ENCODE measurements at places on chromosomes 16 and 17.

DNA sequence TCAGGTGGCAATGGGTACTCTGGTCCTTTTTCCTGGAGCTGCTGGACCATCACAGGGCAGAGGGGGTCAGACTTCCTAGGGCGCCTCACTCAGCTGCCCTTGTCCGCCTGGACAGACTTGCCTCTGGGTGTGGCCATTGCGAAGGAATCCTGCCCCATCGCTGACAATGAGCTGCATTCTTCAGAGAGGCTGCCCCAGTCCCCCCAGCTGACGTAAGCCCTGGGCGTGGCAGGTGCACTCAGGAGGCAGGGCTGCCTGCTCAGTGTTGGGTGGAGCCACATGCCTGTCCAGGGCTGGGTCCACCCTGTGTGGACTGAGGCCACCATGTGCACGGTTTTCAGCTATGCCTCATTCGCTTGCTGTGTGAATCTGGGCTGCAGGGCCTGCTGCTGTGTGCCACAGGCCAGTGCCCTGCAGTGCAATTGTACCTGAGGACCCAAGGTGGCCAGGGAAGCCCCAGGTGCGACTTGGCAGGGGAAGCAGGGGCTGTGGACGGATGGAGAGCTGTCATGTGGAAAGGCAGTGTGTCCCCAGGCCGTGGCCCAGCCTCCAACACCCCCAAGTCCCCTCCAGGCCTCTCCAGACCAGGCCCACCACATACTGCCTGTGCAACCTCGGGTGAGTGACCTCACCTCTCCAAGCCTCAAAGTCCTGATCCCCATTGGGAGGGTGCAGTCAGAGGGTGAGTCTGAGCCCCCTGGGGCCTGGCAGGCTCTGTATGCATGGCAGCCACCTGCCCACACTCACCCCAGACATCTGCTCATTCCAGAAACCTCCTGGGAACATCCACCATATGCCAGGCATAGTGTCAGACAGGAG lies 14.0 kb upstream of the MPRIP start:
- no peak for DNase-seq

GRCh38 chr16:18933501-18933900 lies 7.3 kb upstream of the SMG1 start:
- no peak for DNase-seq

DNA sequence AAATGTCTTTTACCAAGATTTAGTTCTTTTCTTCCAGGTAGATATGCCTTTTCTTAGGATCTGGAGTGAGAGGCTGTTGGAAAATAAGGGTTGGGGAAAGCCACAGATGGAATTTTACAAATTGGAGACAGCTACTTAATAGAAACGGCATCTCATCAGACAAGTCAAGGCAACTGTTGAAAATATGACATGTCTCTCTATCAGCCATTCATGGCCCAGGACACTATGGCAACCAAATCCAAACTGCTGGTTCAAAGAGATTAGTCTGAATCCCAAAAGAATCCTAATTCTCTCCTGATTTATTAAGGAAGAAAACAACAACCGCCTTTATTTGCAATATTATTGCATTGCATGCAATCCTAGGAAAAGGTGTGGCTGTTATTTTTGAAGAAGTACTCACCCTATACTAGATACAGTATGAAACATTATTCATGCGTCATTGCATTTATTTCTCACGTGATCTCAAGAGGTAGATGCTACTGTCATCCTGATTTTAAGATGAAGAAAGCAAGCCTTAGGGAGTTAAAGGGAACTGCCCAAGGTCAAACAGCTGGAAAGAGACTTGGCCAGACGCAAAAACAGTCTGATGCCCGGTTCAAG lies 12.6 kb upstream of the CEP20 start:
- DNase-seq = no peak

DNA sequence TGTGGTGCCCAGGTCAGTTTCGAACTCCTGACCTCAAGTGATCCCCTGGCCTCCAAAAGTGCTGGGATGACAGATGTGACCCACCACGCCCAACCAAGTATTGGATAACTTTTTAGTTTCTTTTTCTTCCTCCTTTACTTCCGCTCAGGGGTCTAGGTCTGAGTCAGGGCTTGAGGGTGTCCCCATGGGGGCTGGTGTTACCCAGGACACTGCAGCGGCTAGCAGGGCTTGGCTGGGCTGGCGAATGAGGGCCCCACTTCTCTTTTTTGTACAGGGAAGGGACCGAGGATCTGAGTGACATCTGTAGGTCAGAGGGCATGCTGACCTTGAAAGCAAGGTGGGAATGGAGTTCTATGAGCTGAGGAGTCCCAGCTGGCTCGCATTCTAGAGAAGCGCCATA lies 24.9 kb downstream of the RAB11FIP3 start:
- no peak for DNase-seq

- no peak for DNase-seq
These were observed 45.2 kb upstream of the MAP3K14 start for GRCh38 chr17:45361976-45362375.

DNA sequence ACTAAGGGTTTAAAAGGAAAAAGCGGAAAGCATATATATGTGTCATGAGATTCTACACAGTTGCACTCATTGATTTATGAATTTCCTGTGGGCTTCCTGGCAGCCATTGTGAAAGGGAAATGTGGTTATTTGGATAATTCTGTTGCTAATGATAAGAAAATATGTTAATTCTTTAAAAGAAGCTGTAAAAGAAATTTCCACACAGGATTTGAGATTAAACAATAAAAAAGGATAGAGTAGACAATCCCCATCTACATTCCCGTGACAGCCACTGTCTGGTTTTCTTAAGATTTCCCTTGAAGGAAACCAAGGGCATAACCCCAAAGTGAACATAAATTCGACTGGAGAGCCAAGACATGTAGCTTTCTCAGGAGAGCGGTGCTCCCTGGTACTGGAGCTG lies 397.5 kb downstream of the CPPED1 start:
- DNase-seq = no peak

DNA sequence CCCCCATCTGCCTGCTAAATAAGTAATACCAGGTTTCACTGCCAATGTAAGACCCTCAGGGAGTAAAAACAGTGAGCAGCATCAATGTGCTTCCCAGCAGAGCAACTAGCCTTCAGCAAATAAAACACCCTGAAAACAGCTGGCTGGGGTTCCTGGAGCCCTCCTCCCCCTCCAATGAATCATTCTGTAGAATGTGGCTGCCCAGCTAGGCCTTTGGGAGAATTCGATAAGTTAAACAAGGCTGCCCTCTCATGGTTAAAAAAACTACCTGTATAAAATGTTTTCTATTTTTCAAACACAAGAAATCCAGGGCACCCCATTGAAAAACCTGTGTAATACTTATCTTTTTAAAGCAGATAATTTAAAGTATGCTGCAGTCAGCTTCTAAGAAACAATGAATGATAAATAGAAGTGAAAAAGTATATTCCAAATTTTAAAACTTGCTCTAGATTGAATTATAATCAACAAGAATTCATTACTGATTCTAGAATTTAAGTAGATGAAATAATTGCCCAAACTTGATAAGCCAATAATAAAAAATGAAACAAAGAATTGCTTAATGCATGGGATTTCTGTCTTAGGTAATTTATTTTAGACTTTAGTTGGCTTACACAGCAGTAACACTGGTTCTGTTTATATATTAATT lies 9.4 kb upstream of the TOM1L1 start:
- DNase-seq = no peak

DNA sequence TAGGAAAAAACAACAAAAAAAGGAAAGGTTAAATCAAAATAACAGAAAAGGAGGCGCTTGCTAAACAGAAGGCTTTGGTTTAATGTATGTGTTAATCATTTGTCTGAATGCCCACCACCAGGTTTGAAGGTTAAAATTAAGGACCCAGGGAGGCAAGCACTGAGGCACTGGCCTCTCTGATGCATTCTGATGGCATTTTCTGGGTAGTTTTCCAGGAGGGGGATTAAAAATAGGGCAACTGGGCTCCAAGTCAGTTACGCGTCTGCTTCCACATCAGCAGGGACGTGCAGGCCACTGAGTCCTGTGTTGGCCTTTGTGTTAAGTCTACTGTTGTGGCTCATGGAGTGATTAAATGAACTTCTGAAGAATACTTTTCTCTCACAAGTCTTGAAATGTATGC lies 26.9 kb downstream of the MARF1 start:
- DNase-seq = no peak

- DNase-seq = no peak
These were observed 133.3 kb downstream of the ZNF778 start for GRCh38 chr16:89350701-89351380.

GRCh38 chr16:64738321-64738960 lies 383.4 kb downstream of the CDH11 start:
- DNase-seq = no peak

GRCh38 chr16:71315269-71315668 lies 26.1 kb upstream of the CMTR2 start:
- DNase-seq = no peak

GRCh38 chr17:2405247-2405926 lies 4.5 kb upstream of the MNT start:
- no peak for DNase-seq

- no peak for DNase-seq
These were observed 77.3 kb downstream of the EFCAB13 start for GRCh38 chr17:47401100-47401499.

DNA sequence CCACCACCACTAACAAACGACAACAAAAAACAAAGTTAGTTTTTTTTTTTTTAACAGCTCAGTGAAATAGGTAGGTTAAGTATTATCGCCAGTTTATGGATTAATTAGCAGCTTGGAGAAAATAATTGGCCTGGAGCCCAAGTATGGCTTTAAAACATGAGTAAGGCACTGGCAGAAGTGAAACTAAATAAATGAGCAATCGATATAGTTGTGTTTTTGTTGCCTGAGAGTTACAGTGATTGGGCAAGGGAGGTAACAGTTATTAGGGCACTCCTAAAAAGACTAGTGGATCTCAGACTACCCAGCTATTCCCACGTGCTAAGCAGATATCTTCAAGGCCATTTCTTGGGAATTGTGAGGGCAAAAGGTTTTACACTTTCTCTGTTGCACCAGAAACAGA lies 2.4 kb downstream of the MLKL start:
- DNase-seq = no peak

DNA sequence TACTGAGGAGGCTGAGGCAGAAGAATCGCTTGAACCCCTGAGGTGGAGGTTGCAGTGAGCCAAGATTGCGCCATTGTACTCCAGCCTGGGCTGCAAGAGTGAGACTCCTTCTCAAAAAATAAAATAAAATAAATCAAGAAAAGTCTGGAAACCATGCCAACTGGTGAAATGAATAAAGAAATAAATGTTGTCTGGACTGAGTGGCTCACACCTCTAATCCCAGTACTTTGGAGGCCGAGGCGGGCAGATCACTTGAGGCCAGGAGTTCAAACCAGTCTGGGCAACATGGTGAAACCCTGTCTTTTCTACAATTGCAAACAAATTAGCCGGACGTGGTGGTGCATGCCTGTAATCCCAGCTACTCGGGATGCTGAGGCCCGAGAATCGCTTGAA lies 744 bp upstream of the LRRC37A3 start:
- no peak for DNase-seq

DNA sequence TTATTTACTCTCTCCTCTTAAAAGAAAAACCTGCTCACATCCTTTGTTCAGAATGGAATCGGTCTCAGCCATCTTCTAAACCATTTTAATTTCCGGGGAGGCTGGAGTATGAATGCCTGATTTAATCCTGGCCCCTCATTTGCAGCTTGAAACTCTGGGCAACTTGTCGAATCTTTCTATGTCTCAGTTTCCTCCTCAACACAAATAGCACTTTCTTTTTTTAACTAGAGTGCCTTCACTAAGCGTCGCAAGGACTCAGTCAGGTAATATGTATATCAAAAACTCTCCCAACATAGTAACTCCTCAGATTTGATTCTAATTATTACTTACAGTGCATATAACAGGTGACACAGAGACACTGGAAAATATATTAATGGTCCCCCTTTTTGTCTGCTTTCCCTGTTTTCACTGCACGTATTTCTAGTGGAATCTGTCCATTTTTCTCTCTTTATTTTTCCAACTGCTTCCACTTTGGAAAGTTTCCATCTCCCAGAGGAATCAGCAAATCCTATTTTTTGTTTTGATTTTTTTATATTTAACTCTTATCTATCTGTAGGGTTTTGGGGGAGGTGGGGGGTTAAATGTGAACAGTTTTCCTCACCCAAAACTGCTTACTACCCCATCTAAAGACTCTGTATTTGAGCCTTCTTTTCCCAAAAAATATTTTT lies 18.6 kb downstream of the SNN start:
- no peak for DNase-seq

DNA sequence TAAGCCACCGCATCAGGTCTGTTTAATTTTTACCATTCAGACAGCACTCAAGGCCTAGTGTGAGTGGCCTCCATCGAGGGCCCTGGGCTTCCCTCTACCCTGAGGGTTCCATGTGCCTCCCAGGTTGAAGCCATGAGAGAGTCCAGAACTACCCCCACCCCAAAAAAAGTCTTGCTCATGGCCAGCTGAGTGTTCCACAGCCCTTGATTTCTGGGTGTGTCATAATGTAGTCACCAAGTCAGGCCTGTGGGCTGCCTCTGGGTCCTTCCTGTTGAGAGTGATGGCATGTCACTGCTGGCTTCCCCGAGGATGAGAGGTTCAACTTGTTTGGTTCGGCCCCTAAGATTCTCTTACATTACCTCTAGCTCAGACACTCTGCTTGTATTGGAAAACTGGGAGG lies 100.6 kb downstream of the PITPNC1 start:
- DNase-seq = no peak

GRCh38 chr17:37742116-37742761 lies 2.6 kb downstream of the HNF1B start:
- DNase-seq = no peak

- no peak for DNase-seq
These were observed 637 bp downstream of the PLCG2 start for GRCh38 chr16:81779536-81780320.

GRCh38 chr17:47172696-47173565 lies 16.2 kb downstream of the CDC27 start:
- no peak for DNase-seq

- no peak for DNase-seq
These were observed 95.4 kb upstream of the TNRC6C start for GRCh38 chr17:77862890-77863813.
